Sigmoid colon (tissue), 7 donors: ENCODE measurements at places on chromosomes 3 and 15. TPM values are rescaled to one million over a fixed set of nuclear protein-coding genes. Genes with fewer than 3 reads are reported as not detected.

MKRN2OS gene
- 10.8 TPM for polyA plus RNA-seq

CD200 gene
- 2.4 TPM for polyA plus RNA-seq

TEX9 gene
- polyA plus RNA-seq: 3.0 TPM

C2CD4B gene
- 1.2 TPM for polyA plus RNA-seq

LINGO1 gene
- polyA plus RNA-seq: under 0.01 TPM

SOX2 gene
- not detected for polyA plus RNA-seq

PLA1A gene
- 0.69 TPM for polyA plus RNA-seq

MYO5C gene
- polyA plus RNA-seq: 12.0 TPM

FOXB1 gene
- polyA plus RNA-seq: not detected

ANKRD63 gene
- polyA plus RNA-seq: not detected

MRAS gene
- polyA plus RNA-seq: 7.2 TPM

FBLN2 gene
- 14.8 TPM for polyA plus RNA-seq

C2CD4A gene
- polyA plus RNA-seq: under 0.01 TPM

WNT5A gene
- polyA plus RNA-seq: 0.46 TPM

DAZL gene
- 0.12 TPM for polyA plus RNA-seq

ANKUB1 gene
- polyA plus RNA-seq: not detected

GOLGA8G gene
- not detected for polyA plus RNA-seq

LRRN1 gene
- not detected for polyA plus RNA-seq

LCTL gene
- not detected for polyA plus RNA-seq

CHD2 gene
- 16.0 TPM for polyA plus RNA-seq

XCR1 gene
- polyA plus RNA-seq: 3.5 TPM

SNURF gene
- 4.4 TPM for polyA plus RNA-seq

CYP8B1 gene
- polyA plus RNA-seq: not detected

PLA2G4E gene
- polyA plus RNA-seq: 0.13 TPM

IGSF11 gene
- 0.85 TPM for polyA plus RNA-seq
